ENCODE measurements at places on chromosomes 16 and 17. TPM values are rescaled to one million over a fixed set of nuclear protein-coding genes. Genes with fewer than 3 reads are reported as not detected.

The CNGB1 gene
- total RNA-seq = 1.3 TPM

The CHMP1A gene
- 73.1 TPM for total RNA-seq

The KCNG4 gene
- not detected for total RNA-seq

The FBXL16 gene
- total RNA-seq = 0.21 TPM

The RNF157 gene
- total RNA-seq = not detected

The MIF4GD gene
- 16.4 TPM for total RNA-seq

The OR3A3 gene
- not detected for total RNA-seq

The PIRT gene
- not detected for total RNA-seq

The SLC47A1 gene
- total RNA-seq = 0.24 TPM

The MPP2 gene
- 0.96 TPM for total RNA-seq

The ARHGDIG gene
- not detected for total RNA-seq

The TNFSF13 gene
- 5.3 TPM for total RNA-seq

The KRT10 gene
- 2.3 TPM for total RNA-seq

The ASB16 gene
- total RNA-seq = not detected

The NACA2 gene
- not detected for total RNA-seq

The CDK5R1 gene
- total RNA-seq = 11.8 TPM

The SDR42E2 gene
- total RNA-seq = not detected

The KRT28 gene
- not detected for total RNA-seq
